SJSA1 (cell line): ENCODE measurements at places on chromosomes 16 and 17. TPM values are rescaled to one million over a fixed set of nuclear protein-coding genes. Genes with fewer than 3 reads are reported as not detected.

GRCh38 chr16:27491894-27492587 is 57.7 kb downstream of the GTF3C1 start:
- peaks cover 42% of the 10 kb centered on the region for H3K4me1 ChIP-seq
- DNase-seq, result no peak
- H3K4me3 ChIP-seq, result no peak overlapping the region
- peaks cover 94% of the 10 kb centered on the region for H3K36me3 ChIP-seq

DNA sequence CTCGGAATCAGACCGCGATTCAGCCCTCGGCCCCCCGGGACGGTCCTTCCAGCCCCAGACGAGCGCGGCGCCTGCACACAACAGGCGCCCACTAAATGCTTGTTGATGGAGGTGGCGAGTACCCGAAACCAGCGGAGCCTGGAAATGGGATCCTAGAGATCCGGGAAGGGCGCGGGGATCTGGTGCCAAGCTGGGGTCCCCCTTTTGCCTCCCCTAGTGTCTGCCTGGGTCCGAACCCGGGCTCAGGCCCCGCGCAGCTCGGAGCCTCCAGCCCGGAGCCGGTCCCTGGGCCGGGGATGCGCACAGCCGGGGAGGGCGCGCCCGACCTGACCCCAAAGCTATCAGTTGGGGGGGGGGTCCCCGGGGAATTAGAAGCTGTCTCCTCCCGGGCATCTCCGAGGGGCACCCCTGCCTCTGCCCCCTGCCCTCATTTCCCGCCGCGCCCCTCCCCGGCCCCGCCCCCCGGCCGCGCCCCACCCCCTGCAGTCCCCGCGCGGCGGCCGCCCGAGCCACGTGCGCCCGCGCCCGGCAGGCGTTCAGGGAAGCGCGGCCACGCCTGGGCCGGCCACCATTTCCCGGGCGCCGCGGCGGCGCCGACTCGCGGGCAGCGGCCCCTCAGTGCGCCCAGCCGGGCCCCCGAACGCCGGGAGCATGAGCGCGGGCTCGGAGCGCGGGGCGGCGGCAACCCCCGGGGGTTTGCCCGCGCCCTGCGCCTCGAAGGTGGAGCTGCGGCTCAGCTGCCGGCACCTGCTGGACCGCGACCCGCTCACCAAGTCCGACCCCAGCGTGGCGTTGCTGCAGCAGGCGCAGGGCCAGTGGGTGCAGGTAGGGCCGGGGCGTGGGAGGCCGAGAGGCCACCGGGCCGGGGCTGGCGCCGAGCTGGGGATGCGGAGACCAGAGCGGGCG is at the start of gene CPNE7:
Gene CPNE7 (plus strand): TSS at position 512 of the 906 bp plus-strand sequence. CDS start 140 bp downstream, at position 652.
- no peaks in the 10 kb centered on the region for H3K36me3 ChIP-seq
- DNase-seq, result no peak
- no peak within 1 kb of the TSS for H3K27ac ChIP-seq

DNA sequence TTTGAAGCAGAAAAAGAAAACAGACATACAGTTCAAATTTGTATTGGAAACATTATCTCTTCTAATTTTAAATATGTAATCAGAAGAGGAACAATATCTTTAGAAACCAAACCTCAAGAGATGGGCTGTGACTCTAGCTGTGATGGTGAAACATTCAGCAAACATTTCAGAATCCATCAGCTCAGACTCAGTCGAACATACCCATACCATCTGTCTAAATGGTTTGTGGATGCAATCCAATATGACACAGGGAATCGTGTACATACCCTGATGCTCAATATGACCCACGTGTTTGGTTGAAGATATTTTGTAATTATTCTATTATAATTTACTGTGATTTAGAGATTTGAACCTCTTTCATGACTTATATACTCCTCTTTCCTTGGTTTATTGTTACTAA is 665.2 kb upstream of the CDH8 start:
- no peaks in the 10 kb centered on the region for H3K27me3 ChIP-seq
- H3K4me1 ChIP-seq, result no peaks in the 10 kb centered on the region
- H3K36me3 ChIP-seq, result no peaks in the 10 kb centered on the region
- no peak for DNase-seq
- H3K27ac ChIP-seq, result no peak overlapping the region

Gene UNC13D
- total RNA-seq, result not detected in 2 replicates

DNA sequence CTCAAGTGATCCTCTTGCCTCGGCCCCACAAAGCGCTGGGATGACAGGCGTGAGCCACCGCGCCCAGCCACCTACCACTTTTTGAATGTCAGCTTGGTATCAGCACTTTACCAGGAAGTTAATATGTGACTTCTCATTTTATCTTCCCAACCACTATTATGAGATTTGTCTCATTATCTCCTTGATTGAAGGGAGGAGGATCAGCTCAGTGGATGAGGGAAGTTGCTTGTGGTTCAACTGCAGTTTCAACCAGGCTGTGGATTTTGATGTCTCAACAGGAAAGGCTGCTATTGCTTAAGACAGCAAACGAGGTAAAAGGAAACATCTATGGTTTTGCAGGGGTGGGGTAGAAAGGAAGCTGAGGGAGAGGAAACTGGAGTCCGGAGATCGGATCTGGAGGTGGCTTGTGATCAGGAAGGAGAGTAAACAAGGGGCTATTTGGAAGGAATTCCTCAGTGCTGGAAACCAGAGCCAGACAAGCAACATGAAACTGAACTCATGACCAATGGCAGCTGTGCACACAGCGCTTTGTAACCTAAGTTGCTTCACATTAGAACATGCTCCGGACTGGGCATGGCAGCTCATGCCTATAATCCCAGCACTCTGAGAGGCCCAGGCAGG is 180.5 kb downstream of the VPS53 start:
- H3K4me3 ChIP-seq, result no peak overlapping the region
- DNase-seq, result no peak
- H3K4me1 ChIP-seq, result no peaks in the 10 kb centered on the region
- H3K27me3 ChIP-seq, result no peaks in the 10 kb centered on the region

GRCh38 chr16:3645504-3646347 is 8.8 kb upstream of the DNASE1 start:
- H3K27me3 ChIP-seq, result no peaks in the 10 kb centered on the region
- peak; percentile 39 for DNase-seq
- H3K27ac ChIP-seq, result no peak overlapping the region

GRCh38 chr17:72113751-72114150 is 7.1 kb upstream of the SOX9 start:
- DNase-seq, result no peak
- no peaks in the 10 kb centered on the region; the same call in 1 of the 2 replicates for H3K4me1 ChIP-seq
- H3K27me3 ChIP-seq, result no peaks in the 10 kb centered on the region
- H3K27ac ChIP-seq, result no peak overlapping the region

- peak within 1 kb of the TSS; percentile 28 for H3K4me3 ChIP-seq
- H3K4me1 ChIP-seq, result peaks cover 23% of the 10 kb centered on the region
- peak; percentile 65 for DNase-seq
- peaks cover 67% of the 10 kb centered on the region for H3K27me3 ChIP-seq
- no peak within 1 kb of the TSS for H3K27ac ChIP-seq
Observed at GRCh38 chr17:43907425-43907981, at the start of gene MPP2. Gene MPP2, minus strand, starts transcription at chr17:43907536. Its CDS starts 3,076 bp downstream, at chr17:43904460.

- peak overlapping the region; percentile 82 for H3K27ac ChIP-seq
- no peaks in the 10 kb centered on the region for H3K36me3 ChIP-seq
- H3K4me3 ChIP-seq, result no peak overlapping the region
- peaks cover 43% of the 10 kb centered on the region for H3K4me1 ChIP-seq
- DNase-seq, result peak; percentile 48
Observed at GRCh38 chr17:56431736-56432135, 161.8 kb upstream of the NOG start.

DNA sequence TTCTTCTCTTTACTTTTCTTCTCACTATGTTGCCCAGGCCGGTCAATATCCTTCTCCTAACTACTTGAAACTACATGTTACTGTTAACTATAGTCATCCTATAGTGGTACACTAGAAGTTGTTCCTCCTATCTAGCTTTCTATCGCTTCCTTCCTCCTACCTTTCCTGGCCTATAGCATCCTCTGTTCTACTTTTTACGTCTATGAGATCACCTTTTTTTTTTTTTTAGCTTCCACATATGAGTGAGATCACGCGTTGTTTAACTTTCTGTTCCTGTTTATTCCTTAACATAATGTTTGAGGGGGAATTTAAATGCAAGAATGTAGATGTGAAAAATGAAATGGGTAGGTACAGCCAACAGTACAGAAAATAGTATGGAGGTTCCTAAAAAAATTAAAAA is 30.5 kb upstream of the YPEL2 start:
- H3K36me3 ChIP-seq, result no peaks in the 10 kb centered on the region
- H3K27ac ChIP-seq, result no peak overlapping the region
- no peak overlapping the region for H3K4me3 ChIP-seq
- H3K27me3 ChIP-seq, result peaks cover 6% of the 10 kb centered on the region; the same call in 1 of the 2 replicates

Gene EFCAB5
- total RNA-seq, result 0.16 TPM in 1 of 2 replicates, not detected in the other

DNA sequence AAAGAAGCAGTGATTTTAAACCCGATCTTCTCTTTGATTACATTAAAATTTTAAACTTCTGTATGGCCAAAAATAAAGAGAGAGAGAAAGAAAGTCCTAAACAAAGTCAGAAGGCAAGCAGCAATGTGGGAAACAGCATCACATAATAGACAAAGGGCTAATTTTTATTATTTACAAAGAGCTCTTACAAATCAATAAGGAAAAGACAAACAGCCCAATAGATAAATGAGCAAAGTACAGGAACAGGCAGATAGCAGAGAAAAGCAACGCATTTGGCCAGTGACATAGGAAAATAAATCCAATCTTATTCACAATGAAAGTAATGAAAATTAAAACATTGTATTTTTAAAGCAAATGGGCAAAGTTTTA is 93.1 kb downstream of the SALL1 start:
- no peak overlapping the region for H3K4me3 ChIP-seq
- no peak overlapping the region for H3K27ac ChIP-seq
- H3K36me3 ChIP-seq, result no peaks in the 10 kb centered on the region
- H3K4me1 ChIP-seq, result no peaks in the 10 kb centered on the region

DNA sequence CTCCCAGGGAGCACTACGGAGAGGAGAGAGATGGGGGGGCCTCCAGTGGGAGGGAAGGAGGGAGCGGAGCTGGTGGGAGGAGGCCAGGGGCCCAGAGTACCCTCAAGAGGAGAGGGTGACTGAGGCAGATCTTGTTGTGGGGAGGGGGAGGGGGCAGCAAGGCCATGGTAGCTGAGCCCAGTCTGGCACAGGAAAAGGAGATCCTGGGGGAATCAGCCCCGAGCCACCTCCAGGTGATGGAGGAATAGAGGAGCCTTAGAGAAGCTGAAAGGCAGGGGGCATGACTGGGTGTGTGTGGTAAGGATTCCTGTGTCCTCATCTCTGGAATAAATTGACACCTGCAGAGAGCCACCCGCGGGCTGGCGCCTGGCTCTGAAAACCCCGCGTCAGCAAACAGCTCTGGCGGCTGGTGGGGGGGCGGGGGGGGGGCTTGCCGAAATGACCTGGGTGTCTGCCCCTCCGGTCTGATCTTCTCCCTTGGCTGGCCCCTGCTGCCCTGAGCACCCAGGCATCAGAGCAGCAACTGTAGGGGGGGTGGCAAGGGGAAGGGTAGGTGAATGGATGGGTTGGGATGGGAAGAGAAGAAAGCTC is 1.3 kb upstream of the NLGN2 start:
- no peak for DNase-seq
- H3K27me3 ChIP-seq, result no peaks in the 10 kb centered on the region
- H3K27ac ChIP-seq, result no peak overlapping the region
- no peaks in the 10 kb centered on the region for H3K36me3 ChIP-seq

Gene C17orf78
- total RNA-seq, result not detected in 2 replicates

GRCh38 chr16:31181102-31181830 is 1.3 kb downstream of the FUS start:
- no peak for DNase-seq
- H3K27me3 ChIP-seq, result no peaks in the 10 kb centered on the region
- peak overlapping the region; percentile 87 for H3K4me3 ChIP-seq
- H3K36me3 ChIP-seq, result peaks cover 63% of the 10 kb centered on the region

DNA sequence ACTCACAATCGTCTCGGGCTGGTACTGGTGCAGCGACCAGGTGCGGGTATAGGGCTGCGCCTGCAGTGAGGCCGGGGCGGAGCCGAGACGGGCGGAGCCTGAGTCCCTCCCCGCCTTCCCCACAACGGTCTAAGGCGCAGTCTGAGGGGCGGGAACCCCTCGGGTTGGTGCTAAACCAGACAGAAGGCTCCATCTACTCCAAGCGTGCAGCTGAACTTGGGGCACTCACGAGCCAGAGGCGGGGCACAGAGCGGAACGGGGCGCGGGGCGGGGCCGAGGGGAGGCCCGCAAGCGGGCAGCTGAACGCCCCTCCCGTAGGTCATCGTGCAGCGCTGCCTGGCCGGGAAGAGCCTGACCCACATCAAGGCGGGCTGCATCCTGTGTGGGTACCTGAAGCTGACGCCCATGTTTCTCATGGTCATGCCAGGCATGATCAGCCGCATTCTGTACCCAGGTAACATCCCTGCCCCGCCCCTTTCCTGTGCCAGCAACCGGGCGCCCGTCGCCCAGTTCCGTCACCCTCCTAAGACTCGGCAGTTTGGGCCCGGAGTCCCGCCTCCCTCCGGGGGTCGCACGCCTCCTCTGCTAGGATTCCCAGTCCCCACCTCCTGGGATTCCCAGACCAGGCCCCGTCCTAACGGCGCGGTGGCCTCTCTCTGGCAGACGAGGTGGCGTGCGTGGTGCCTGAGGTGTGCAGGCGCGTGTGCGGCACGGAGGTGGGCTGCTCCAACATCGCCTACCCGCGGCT is 5.0 kb downstream of the SLC5A2 start:
- H3K4me1 ChIP-seq, result peaks cover 19% of the 10 kb centered on the region
- H3K27me3 ChIP-seq, result peaks cover 14% of the 10 kb centered on the region
- H3K27ac ChIP-seq, result no peak overlapping the region
- peak overlapping the region; percentile 25 for H3K4me3 ChIP-seq
- DNase-seq, result no peak

GRCh38 chr17:50871364-50871763 is 5.2 kb upstream of the TOB1 start:
- H3K36me3 ChIP-seq, result no peaks in the 10 kb centered on the region
- H3K4me3 ChIP-seq, result no peak overlapping the region
- H3K27me3 ChIP-seq, result peaks cover 6% of the 10 kb centered on the region; the same call in 1 of the 2 replicates
- no peak for DNase-seq
- peaks cover 10% of the 10 kb centered on the region for H3K4me1 ChIP-seq

- no peaks in the 10 kb centered on the region; the same call in 1 of the 2 replicates for H3K36me3 ChIP-seq
- no peak overlapping the region for H3K4me3 ChIP-seq
- no peak for DNase-seq
- no peaks in the 10 kb centered on the region for H3K27me3 ChIP-seq
- no peaks in the 10 kb centered on the region for H3K4me1 ChIP-seq
- no peak overlapping the region for H3K27ac ChIP-seq
Observed at GRCh38 chr17:21549107-21549687, 143.1 kb upstream of the KCNJ18 start.

DNA sequence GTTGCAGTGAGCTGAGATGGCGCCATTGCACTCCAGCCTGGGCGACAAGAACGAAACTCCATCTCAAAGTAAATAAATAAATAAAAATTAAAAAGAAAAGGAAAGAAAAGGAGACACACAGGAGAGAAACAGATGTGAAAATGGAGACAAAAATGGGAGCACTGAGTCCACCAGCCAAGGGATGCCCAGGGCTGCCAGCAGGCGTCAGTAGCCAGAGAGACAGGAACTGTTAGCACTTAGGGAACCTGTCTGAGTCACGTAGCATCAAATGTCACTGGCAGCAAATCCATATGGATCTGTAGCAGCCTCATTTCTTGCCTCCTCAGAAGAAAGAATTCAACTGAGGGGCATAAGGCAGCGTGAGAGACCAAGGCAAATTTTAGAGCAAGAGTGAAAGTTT is 79.7 kb downstream of the CYLD start:
- H3K27ac ChIP-seq, result no peak overlapping the region
- H3K27me3 ChIP-seq, result peaks cover 5% of the 10 kb centered on the region; the same call in 1 of the 2 replicates
- no peaks in the 10 kb centered on the region for H3K4me1 ChIP-seq
